Fibroblast of gingiva (primary cell): ENCODE measurements at places on chromosomes 6 and 20.
A peak's percentile ranks its signal among the peaks of the same experiment; 100 is the strongest.

DNA sequence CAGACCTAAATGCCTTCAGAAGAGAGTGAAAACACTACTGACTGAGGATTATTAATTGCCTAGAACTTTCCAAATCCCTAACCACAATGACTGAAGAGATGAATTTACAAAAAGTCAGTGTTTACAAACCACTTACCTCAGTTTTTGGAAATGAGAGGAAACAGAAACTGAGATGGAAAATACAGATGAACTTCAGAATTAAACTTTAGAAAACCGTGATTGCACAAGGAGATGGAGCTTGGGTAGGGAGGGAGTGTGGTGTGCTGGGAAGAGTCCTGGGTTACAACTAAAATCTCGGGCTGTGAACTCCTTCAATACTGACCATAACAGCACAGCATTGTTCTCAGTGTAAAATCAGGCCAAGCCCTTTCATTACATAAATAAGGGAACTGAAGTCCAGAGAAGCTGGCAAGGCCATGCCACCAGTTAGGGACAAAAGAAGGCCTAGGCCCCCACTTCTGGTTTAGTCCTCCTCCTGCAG is 4.0 kb downstream of the ELMO2 start:
- peak; percentile 57 for DNase-seq

DNA sequence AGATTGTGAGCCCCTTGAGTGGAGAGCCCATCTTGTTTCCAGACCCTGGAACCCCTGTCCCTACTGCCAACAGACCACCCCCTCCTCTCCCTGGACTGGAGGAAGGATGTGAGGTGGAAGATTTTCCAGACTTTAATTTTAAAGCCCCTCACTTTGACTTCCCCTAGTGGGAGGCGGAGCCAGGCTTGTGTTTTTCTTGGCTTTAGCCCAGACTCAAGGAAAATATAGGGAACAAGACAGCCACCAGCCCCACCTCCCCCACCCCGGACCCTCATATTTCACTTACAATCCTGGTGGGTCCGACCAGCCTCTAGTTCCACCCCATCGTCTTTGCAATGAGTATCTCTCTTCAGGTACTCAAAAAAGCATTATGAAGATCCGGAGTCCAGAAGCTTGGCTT is 40.8 kb downstream of the NCR2 start:
- no peak for DNase-seq

- peak; percentile 58 for DNase-seq
Observed at GRCh38 chr6:33207552-33208090, 679 bp upstream of the RING1 start.

- DNase-seq: peak; percentile 68
Observed at GRCh38 chr6:148538261-148539190, 195.9 kb downstream of the SASH1 start.

DNA sequence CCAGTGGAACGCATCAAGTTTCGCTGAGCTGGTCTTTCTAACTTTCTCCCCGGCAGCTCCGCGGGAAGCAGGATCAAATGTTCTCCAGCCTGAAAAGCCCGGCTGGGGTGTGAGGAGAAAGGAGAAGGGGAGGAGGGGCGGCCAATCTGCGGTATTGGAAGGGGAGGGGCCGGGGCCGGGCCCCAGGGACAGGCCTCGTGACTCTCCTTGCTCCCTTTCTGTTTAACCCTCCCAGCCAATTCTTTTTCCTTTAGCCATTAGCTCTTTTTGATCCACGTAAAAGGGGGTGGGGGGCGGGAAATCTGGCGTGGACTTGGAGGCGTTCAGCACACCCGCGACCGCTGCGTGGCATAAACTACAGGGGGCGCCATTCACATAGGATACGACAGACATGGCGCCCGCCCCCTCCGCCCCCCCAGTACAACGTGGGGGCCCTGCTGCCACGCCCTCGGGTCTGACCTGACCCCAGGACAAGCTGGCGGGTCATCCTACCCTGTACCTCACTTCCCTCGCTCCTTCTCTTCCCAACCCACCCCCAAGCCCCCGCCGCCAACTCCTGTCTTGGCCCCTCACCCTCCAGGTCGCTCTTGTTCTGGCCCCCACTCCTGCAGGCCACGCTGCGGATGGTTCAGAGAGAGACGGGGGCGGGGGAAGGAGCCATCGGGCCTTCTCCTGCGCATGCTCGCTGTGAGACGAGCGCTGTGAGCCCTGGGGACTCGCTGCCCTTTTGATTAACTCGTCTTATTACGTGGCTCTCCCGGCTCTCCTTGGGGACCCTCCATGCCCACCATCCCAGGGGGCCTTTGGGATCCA is 7.8 kb upstream of the MDGA1 start:
- peak; percentile 75 for DNase-seq

DNA sequence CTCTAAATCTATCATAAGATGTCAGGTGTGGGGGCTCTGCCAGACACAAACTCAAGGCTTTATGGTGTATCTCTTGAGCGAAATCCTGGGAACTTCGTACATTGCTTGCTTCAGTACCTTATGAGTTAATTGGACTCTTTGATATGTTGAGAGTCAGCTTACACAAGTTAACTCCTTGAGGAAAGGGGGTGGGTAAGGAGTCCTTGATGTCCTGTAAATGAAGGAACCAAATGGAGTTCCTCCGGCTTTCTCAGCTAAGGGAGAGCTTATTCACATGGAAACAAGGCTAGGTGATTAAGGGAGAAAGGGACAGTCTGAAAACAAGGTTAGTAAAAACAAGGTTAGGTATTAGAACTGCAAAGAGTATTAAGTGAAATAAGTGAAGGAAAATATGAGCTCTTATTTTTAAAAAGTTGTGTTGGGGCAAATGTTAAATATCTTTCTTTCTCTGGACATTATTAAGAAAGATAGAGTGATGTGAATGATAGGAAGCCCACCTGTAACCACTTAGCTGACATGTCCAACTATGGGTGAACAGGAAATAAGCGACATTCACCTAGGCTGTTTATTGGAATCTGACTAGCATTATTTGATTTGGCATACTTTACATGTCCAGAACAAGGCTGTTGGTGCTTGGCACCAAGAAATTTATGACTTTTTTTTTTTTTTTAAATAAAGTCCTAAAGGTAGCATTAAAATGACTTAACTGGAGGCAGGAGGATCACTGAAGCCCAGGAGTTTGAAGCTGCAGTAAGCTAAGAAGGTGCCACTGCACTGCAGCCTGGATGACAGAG is 26.5 kb downstream of the GTF2H5 start:
- DNase-seq: no peak

- peak; percentile 62 for DNase-seq
Observed at GRCh38 chr6:35318196-35319171, 20.9 kb downstream of the DEF6 start.

DNA sequence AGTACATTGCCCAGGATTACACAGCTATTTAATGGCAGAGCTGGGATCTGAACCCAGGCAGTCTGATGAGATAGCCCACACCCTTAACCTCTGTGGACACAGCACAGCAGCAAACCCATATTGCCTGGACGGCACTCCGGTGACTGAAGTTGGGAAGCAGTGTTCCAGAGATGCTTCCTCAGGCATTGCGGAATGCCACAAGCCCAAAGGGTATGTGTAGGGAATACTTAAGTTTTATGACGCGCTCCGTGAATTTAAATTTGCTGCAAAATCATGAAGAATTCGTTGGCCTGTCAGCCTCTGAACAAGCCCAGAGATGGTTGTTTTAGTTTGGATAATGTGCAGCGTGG is 46.4 kb downstream of the PSMG4 start:
- no peak for DNase-seq

GRCh38 chr6:79981652-79982051 is 22.8 kb upstream of the TTK start:
- DNase-seq: no peak

DNA sequence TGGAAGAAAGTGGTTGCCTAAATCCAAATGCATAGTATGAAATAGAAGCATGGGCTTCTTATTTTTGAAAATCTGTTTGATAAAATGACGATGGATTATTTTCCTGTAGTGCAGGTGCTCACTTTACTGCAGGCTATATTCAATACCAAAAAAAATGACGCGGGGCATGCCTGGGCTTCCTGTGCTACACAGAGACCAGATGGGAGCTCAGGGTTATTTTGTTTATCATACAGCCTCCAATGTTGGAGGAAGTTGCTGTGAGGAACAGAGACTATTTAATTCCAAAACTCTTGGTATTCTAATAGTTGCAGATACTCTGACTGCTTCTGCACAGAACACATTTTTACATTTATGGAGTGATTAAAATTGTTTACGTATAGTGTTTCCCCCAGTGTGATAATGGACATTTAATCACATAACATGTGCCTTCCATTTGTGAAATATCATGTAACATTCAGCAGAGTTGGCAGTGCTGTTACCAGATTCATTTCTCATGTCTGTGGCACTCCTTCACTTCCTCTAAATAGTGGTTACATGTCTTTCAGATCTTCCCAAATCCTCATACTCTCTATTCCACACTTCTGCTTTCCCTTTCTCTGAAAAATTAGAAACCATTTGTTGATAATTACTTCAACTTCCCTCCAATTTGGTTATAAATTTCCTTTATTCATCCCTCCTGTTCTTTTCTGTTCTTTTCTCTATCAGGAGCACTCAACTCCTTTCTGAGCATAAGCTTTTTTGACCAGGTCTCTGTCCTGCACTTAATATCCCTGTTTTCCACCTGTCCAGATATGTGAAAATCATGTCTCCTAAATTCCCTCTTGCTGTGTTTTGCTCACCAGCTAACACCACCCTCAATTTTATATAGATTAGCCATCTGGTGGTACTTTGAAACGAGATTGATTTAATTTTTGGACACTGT is 121.6 kb downstream of the ADGRB3 start:
- DNase-seq: no peak

- no peak for DNase-seq
Observed at GRCh38 chr6:157049133-157049532, 272.0 kb downstream of the ARID1B start.

DNA sequence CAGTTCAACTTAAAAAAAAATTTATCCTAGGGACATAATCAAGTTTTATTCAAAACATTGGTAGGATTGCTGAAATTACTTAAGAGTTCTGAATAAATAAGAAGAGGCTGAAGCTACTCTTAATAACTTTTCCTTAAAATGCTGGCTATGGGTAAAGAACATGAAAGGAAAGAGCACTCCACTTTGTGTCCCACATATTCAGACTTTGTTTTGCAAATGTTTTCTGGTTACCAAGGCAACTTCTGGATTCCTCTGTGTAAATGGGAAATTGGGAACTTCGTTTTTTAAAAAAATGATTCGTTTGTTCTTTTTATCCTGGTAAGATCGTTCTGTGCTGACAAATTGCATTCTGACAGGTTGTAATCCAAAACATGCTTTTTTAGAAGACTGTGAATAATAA is 115.0 kb downstream of the KIF6 start:
- DNase-seq: no peak

GRCh38 chr20:2612073-2612472 is 40.4 kb upstream of the NOP56 start:
- no peak for DNase-seq

DNA sequence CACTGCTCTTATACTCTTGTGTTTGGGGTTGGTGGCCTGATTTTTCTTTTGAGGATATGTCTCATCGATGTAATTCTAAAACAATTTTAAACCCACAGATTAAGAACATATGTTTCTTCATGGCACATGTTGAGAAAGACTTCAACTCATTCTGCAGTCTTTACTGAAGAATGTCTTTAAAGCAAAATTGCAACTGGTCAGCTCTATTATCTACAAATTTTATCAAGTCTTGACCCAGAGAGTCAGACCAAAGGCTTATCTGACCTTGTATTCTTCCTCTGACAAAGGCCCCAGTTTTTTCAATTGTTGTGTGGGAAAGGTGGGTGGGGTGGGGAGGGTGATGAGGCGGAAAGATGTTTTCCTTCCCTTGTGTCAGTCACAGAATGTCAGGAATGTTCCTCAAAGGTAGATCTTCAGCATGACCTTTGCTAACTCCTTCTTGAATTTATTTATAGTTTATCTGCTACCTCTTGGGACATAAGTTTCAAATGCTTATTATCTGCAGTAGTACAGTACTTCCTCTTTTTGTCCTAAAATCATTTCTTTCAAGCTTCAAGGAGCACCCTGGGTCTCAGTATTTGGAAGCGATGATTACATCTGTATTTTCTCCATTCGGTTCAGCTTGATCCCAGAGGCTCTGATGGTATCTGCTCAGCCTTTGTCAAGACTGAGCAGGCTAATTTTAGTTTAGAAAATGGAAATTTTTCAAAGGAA is 63.2 kb upstream of the TIAM2 start:
- peak; percentile 76 for DNase-seq

DNA sequence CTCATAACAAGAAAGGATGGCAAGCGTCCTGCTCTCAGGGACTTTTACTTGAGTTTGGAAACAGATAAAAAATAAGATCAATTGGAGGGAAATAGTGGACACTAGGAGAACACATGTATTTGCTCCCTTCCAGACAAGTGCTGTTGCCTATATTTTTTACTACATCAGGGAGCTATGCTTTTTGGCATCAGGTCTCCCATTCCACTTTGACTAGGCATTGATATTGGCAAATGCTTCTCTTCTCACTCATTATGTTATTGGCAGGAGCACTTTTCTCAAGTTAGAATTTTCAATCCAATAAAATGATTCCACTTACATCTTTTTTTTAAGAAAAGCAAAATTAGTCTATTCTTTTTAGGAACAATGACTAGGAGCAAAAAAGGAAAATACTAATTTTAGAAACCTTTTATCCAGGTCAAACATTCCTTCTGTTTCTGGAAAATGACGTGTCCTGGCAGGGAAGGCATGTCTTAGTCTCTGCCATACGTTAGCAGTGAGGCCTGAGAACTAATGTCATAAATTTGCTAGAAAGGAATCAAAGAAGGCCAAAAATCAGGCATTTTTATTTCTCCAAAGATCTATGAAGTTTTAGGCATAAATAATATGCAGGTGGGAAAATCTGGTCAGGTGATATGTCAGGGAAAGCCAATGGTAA is 21.4 kb downstream of the BCAS1 start:
- DNase-seq: no peak

DNA sequence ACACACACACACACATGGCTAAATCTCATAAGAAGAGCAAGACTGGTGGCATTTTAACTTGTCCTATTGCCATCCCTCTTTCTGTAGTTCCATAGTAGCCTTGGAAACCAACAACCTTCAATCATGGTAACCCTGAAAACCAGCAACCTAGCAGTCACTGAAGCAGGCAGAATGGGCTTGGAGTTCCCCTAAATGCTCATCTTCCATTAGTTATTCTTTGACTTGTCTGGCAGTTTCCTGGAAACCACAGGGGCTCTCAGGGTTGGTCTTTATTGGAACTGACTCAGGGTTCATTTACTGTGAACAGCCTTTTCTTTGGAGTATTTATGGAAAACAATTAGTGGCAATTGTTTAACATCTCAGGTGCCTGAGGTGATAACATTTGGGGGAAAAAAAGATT is 19.4 kb upstream of the BRPF3 start:
- no peak for DNase-seq

- no peak for DNase-seq
Observed at GRCh38 chr6:160398674-160399271, 50.6 kb downstream of the SLC22A3 start.

DNA sequence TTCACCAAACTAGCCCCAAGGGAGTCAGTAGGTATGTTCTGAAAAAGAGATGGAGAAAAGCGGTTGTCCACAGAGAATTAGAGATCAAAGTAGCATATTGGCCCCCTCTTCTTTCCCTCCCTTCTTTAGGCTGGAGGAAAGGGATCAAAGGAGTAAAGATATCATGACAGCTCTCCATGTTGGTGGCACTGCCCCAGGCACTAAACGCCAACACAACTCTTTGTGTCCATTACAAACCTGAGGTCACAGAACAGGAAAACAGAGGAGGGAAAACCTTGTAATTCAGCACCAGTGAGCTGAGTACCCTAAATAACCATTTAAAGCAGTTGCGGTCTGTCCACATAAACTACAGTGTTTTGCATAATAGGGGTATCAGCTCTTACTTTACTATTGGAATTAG is 113.0 kb upstream of the TFAP2D start:
- no peak for DNase-seq
